ENCODE measurements at places on chromosomes 1 and 21.

DNA sequence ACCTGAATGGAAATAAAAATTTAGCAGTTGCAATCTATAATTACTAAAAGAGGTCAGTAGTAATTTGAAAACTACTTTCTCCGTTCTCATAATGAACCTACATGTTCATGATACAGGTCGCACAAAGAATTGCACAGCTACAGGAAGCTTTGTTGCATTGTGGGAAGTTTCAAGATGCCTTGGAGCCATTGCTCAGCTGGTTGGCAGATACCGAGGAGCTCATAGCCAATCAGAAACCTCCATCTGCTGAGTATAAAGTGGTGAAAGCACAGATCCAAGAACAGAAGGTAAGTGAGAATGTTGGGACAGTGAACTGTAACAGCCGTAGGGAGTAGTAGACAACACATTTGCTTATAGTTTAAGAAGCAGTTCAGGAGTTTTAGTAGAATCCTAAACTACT, 68.8 kb upstream of the BMP8A start:
- DNase-seq: no peak

- no peak for DNase-seq
Observed at GRCh38 chr1:113103977-113104376, 31.0 kb downstream of the LRIG2 start.

- DNase-seq: no peak
Observed at GRCh38 chr1:189084811-189085210, 1392.9 kb downstream of the BRINP3 start.

GRCh38 chr1:43405219-43405875, 15.6 kb downstream of the SZT2 start:
- no peak for DNase-seq

DNA sequence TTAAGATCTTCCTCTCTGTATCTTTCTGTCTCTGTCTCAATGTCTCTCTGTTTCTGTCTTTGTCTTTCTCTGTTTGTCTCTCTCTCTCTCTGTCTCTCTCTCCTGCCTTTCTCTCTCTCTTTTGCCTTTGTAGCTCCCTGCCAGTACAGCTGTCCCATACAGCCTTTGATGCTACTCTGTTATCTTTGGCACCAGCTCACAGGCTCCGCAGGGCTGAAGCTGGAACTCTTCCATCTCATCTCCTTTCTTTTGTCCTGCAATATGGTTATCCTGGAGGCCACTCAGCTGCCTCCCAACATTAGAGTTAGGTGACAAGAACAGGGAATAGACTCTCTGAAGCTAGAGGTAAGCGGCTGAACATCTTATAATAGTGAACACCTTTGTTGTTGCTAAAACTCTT, 354.3 kb upstream of the NEGR1 start:
- DNase-seq: no peak

DNA sequence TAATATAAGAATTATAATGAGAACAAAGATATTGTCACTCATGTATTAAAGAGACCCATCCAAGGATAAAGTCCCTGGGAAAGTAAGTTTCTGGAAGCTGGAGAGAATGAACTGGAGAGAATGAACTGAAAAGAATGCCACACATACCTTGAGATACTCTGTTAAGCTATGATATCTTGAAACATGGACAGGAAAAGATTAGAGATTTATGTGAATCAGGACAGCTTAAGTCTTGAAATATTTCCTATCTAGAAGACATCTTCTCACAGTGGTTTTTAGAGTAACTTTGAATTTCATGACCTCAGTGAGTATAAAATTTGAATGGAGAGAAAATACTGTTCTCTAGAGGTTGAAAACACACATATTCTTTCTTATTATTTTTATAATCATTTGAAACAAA, 201.3 kb upstream of the HMCN1 start:
- no peak for DNase-seq

DNA sequence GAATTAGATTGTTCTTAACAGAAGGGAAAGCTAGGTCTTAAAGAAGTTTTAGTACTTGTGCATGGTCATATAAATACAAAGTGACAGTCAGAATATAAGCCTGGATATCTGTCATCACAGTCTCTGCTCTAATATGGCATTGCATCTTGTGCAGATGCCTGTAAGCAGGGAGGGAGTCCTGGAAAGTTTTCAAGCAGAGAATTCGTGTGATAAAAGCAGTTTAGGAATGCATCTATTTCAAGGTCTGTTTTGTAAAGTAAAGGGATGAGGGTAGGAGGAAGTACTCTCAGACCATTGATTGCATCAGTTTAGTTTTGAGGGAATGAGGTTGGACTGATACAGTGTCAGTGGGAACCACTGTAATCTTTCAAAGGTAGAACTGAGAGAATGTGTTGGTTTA, 30.6 kb downstream of the IARS2 start:
- no peak for DNase-seq

GRCh38 chr1:3295846-3296245, 158.6 kb upstream of the ARHGEF16 start:
- no peak for DNase-seq

- DNase-seq: no peak
Observed at GRCh38 chr1:222768592-222768991, 31.6 kb downstream of the FAM177B start.

- no peak for DNase-seq
Observed at GRCh38 chr1:247741756-247742155, 3.3 kb downstream of the OR14K1 start.

DNA sequence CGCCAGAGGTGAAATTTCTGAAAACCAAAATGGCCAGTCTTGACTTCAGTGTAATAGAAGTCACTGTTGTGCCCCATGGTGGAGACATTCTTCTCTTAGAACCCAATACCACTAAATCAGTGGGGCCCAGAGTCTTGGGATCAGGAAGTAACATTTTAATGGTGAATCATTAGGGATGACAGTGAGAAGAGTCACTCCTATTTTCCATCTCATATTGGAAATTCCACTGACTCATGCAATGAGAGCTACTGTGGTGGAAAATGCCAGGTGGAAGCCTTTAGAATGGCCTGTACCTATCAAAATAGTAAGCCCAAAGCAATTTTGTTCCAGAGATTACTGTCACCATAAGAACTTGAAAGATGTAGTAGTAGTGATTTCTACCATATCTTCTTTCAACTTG, 20.6 kb upstream of the PPM1J start:
- peak; percentile 51 for DNase-seq

DNA sequence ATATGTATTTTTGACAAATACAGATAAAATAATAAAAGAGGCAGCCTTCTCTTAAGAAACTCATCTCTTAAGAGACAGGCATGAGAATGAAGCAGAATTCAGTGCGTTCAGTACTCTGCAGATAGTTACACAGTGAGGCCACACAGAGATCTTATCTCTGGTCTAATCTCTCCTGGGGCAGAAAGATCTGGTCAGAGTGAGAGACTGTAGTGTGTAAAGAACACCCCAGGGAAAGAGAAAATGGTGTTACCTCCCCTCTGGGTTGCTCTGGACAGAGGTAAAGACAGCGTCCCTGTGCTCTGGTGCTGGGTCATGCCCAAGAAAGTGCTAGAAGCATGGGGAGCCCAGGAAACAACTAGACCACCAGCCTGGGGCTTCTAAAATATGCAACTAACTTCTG, 216.3 kb downstream of the SIPA1L2 start:
- no peak for DNase-seq

GRCh38 chr1:236451796-236452373, 57.8 kb downstream of the EDARADD start:
- DNase-seq: no peak

GRCh38 chr1:90726986-90727480, 9.9 kb upstream of the BARHL2 start:
- DNase-seq: no peak

All from amniotic stem cell (primary cell).